ENCODE measurements at places on chromosomes 2 and 18.
A peak's percentile ranks its signal among the peaks of the same experiment; 100 is the strongest.

DNA sequence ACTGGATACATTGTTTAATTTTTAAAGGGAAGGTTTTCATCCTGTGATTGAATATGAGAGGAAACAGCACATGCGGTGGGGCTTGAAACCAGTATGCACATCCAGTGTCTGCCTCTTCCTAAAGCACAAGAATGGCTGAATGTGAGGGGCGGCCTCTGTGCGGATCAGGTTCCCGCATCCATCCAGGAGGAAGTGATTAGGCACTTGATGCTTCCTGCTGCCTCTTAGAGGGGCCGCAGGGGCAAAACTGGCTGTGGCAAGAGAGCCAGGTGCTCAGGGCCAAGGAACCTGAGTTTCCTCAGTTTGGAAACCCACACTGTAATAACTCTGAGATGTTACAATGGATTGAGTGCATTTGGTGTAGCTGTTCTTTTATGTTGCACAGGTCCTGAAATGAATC, 48.8 kb downstream of the THNSL2 start:
- ATAC-seq: no peak

GRCh38 chr2:222862909-222863544, 2.2 kb downstream of the ACSL3 start:
- no peak for ATAC-seq

DNA sequence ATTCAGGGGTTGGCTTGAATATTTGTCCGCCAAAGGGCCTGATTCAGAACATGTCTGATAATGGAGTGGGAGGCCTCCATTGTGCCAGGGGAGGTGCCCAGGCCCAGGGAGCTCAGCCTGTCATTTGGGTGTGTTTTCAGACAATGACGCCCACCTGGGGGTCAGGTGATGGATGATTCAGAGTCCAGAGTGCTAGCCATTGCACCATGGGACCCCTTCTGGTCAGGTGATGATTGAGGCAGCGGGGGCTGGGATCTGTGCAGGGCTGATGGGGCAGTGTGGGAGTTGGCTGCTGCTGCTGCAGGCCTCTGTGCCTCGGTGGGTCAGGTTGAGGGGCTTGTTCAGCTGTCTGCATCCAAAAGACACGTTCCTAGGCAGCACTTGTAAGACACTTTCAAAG, 8.3 kb upstream of the ARHGEF4 start:
- no peak for ATAC-seq

- no peak for ATAC-seq
Measured at GRCh38 chr18:57793302-57793986, 9.7 kb downstream of the ATP8B1 start.

GRCh38 chr2:71927757-71928715, 219.6 kb downstream of the CYP26B1 start:
- no peak for ATAC-seq

DNA sequence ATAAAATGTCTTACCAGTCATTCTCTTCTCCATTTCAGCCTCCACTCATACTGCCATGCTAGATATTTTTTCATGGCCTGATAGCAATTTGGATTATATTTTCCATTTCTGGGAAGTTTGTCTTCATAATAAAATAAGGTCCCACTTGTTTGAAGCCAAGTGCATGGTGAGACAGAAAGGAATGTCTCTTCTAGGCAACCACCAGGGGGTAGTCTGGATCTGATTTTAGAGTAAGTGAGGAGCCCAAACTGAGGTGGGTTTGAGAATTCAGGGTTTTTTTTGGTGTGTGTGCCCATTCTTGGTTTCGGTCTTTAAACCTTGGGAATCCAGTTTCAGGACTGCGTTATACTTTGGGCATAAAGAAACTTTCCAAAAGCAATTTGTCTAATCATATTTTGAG, 315.5 kb downstream of the RPRM start:
- ATAC-seq: no peak

GRCh38 chr2:43609290-43609918, 13.6 kb upstream of the THADA start:
- peak; percentile 72 for ATAC-seq

- ATAC-seq: no peak
Measured at GRCh38 chr2:122100756-122101155, 345.3 kb downstream of the TSN start.

DNA sequence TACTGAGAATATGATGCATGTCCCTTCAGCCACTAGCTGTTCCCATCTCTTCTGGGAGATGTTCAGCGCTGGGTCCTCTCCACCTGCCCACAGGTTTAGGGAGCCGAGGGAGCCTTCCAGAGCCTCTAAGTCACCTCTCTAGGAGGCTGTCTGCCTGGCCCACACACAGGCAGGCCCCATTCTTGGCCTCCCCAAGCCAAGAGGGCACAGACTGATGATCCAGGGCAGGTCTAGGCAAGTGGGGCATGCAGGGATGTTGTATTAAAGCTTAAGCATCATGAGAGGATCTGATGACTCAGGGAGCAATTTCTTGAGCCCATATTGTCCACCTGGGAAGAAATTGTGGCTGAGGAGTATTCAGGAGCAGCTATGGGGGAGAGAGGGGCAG, 19.9 kb downstream of the TMSB10 start:
- peak; percentile 5 for ATAC-seq

DNA sequence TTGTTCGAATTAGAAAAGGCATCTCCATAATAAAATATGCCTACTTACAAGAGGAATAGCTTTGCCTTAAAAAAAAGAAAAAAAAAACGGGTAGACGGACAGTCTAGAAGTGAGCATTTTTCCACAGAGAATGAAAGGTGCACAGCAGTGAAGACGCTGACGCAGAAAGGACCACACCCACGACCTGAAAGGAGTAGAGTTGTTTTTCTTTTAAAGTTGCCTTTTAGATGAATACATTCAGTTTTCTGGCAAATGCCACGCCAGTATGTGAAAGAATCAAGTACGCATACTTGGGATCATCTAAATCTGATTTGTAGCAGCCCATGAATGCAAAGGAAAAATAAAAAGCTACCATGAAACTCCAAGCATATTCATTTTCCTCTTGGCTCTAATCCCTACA, 809.2 kb upstream of the SOX11 start:
- no peak for ATAC-seq

DNA sequence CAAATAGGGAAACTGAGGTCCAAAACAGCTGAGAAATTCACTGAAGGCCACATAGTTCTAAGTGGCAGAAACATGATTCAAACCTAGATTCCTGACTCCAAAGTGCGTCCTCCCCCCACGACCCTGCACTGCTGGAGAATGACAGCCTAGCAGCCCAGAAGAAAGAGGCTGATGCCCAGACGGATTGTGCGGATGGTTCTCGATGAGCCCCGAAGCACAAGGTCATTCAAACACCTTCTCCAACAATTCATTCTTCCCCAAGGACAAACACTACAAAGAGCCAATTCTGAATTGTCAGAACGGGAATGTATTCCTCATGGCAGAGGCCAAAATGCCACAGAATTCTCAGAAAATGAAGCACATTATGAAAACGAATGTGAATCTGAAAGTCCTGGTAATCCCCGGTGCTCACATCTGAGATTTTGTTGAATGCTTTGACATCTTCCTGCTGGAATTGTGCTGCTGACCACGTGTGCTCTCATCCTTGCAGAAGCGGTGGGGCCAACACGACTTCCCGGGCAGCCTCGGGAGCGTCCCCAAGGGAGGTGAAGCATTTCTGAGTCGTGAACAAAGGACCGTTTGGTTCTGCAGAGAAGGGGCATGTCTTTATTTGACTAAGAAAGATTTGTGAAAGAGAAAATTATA, 337.0 kb downstream of the EIPR1 start:
- no peak for ATAC-seq

DNA sequence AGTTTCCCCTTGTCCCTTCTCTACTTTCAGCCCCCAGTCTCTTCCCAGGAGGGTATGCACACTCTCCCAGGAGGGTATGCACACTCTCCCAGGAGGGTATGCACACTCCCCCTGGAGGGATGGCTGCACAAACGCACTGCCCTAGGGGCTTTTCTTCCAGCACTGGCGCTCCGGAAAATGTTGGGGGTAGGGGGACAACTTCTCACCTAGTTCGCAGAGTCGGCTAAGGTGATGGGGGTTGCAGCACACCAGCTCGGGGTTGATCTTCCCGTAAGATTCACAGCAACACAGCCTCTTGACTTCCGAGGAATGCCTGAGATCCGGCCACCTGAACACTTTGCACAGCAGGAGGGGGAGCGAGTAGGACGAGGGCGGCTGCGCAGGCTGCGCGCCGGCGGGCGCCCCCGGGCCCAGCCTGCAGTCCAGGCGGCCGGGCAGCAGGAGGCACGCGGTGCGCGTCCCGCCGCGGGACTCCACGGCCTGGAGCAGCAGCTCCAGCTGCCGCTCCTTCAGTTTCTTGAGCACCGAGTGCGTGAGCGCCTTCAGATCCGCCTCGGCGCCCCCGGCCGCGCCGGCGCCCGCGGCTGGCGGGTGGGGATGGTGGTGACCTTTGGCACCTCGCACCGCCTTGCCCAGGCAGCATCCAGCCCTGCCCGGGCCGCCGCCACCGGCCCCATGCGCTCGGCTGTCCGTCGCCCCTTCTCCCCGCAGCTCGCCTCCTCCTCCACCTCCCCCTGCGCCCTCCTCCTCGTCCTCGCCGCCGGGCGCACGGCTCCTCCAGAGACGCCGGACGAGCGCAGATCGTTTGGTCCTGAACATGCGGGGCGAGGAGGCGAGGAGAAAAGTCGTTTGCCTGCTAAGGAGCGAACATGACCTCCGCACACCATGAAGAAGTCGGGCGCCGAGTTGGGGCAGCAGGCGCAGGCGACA, 894 bp downstream of the SMAD7 start:
- ATAC-seq: peak; percentile 13

GRCh38 chr2:130845505-130846085, 8.9 kb downstream of the ARHGEF4 start:
- ATAC-seq: no peak

GRCh38 chr2:63425079-63425416, 163.2 kb downstream of the WDPCP start:
- no peak for ATAC-seq

- ATAC-seq: no peak
Measured at GRCh38 chr2:95391641-95392310, 10.7 kb upstream of the FAHD2A start.

DNA sequence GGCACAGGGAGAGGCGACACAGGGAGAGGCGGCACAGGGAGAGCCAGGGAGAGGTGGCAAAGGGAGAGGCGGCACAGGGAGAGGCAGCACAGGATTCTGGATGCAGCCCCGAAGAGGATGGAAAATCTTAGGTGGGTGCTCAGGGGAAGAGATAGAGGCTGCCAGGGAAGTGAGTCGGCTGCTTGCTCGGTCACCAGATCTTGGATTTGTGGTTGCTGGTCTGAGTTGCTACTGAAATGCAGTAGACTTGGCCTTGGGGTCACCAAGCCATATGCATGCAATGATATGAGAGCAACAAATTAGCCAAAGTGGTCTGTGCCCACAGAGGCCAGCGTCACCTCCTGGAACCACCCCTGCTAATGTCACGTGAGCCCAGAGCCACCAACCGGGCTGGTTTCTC, 117.2 kb upstream of the SALL3 start:
- no peak for ATAC-seq

- no peak for ATAC-seq
Measured at GRCh38 chr2:58046335-58046584, 346 bp upstream of the VRK2 start.

GRCh38 chr2:159880729-159881128, 82.7 kb upstream of the CD302 start:
- ATAC-seq: no peak

DNA sequence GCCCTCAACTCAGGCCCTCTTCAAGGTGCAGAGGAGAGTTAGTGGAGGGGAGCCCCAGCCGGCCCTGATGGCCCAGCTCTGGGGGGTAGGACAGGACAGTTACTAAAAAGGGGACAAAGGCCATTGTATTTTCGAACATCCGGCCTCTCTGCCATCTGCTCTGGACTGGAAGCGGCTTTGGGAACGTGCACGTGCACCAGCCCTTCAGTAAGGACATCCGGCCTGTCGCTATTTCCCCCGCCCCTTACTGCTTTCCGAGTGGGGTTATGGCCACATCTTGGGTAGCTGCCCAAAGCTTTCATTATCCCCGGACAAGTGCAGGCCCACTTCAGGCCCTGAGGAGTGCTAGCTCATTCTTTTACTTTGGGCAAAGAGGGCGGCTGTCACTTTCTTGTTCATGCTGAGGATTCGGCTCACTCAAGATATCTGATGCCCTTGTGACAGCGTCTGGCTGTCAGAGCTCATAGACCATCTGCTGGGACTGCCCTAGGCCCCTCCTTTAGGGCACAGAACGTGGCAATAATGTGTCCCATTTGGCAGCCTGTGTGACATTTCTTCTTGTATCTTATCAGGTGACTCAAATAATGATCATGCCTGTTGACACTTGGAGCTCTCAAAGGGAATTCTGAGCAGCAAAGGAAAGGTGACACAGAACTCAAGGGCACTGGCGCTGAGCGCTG, 17.5 kb downstream of the SLC4A3 start:
- ATAC-seq: no peak

- ATAC-seq: no peak
Measured at GRCh38 chr18:11809895-11810294, 41.3 kb upstream of the CHMP1B start.

DNA sequence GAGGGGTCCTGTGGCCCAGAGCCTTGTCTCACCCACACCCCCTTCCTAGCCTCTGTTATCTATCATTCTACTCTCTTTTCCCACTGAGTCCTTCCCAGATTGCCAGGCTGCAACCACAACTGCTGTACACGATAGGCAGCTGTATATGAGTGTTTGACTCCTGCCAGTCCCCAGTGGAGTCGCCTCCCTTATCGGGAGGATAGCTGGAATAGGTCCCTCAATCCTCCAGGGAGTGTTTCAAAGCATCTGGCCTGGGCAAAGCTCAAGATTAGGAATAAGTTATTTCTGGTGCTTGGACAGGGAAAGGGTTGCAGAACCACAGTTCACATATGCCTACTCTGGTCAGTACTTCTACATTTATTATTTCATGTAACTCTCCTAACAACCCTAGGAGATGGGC, 4.8 kb downstream of the MSGN1 start:
- no peak for ATAC-seq

- ATAC-seq: no peak
Measured at GRCh38 chr2:142561656-142562055, 315.8 kb upstream of the KYNU start.

DNA sequence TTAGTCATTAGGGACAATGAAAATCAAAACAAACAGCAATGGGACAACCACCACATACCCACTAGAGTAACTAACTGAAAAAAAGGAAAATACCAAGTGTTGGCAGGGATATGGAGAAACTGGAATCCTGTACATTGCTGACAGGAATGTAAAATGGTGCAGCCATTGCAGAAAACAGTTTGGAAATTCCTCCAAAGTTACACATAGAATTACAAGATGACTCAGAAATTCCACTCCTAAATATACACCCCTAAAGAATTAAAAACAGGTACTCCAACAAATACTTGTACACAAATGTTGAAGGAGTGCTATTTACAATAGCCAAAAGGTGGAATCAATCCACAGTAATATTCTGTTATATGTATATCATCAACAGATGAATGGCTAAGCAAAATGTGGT, 110.9 kb downstream of the ROCK1 start:
- ATAC-seq: no peak
